Kasumi-1 (cell line): ENCODE measurements at places on chromosomes 7 and 10.
A peak's percentile ranks its signal among the peaks of the same experiment; 100 is the strongest.

DNA sequence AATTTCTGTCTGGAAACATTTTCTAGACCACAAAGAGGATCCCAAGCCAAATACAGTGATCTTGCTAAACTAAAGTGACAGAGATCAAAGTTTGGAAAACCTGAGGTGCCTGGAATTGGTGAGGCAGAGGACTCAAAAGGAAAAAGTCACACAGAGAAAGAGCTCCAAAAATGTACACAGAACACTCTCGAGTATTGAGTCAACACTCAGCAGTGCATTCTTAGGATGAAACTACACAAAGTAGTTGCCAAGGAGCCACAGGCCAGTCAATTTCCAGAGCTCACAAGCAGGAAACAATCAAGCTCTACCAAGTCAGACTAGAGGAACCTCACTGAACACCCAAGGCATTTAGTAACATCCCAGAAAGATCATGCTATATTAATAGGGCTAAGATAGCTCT lies 61.3 kb downstream of the MICU1 start:
- no peak for DNase-seq

DNA sequence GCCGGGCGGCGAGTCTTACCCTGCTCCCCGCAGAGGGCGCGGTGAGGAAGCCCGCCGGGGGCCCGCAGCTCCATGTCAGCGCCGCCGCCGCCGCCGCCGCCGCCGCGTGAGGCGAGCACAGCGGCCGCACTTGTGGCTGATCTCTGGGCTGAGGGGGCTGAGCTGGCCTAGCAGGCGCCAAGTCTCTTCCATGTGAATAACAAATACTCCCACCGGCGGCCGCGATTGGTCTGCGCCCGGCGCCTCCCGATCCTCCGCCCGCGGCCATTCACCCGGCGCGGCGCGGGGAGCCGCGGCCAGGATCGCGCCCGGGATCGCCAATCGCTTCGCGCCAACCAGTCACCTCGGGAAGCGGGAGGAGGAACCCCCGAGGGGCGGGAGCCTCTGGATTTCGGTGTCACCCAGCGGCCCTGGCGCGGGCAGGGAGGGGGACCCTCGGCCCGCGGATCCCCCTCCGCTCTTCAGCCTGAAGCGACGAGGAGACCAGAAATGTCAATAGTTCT lies at the start of gene GRM8:
GRM8 (minus strand) TSS at position 164 of the 503 bp plus-strand sequence.
- DNase-seq: peak; percentile 22

GRCh38 chr10:29106287-29106686 lies 182.6 kb upstream of the LYZL1 start:
- no peak for DNase-seq

- no peak for DNase-seq
Measured at GRCh38 chr7:115293628-115294240, 371.8 kb downstream of the MDFIC start.

DNA sequence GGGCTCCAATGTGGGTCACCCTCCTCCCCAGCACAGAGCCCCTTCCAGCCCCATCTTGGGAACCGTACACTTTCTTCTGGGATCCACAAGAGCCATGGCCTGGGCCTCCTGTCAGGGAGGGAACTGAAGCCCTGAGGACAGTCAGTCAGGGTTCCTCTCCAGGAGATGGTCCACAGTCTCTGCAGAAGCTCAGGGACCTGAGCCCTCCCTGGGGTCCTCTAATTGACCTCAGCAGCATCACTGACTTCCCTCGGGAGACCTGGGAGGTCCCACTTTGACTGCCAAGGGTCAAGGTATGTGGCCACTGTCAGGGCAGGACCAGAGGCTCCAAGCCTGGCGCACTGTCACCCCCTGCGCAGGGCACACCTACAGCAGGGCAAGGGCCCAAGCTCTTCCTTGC lies 32.3 kb downstream of the NOD1 start:
- no peak for DNase-seq

DNA sequence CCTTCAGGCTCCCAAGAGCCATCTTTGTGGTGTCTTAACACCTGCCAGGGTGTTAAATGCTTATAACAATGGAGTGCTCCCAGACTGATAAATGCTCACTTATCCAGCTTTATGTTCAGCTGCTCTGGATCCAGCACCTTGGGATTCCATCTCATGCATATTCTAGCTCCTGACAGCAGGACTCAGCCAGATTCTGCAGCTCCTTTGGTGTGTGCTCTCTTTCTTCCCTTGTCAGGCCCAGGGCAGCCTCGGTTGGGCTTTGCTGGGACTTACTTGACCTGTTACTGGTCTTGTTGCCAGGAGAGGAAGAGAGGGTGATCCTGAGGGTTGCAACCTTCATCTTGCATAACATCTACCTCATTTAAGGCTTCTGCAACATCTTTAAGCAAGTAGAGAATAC lies 59.4 kb upstream of the CCNY start:
- DNase-seq: no peak

- DNase-seq: no peak
Measured at GRCh38 chr10:121865554-121865953, 62.3 kb downstream of the ATE1 start.

- no peak for DNase-seq
Measured at GRCh38 chr10:28669227-28670173, 7.8 kb upstream of the BAMBI start.

- no peak for DNase-seq
Measured at GRCh38 chr7:55172881-55173609, 154.2 kb downstream of the EGFR start.

GRCh38 chr10:105597312-105597711 lies 956.2 kb downstream of the SORCS3 start:
- no peak for DNase-seq

DNA sequence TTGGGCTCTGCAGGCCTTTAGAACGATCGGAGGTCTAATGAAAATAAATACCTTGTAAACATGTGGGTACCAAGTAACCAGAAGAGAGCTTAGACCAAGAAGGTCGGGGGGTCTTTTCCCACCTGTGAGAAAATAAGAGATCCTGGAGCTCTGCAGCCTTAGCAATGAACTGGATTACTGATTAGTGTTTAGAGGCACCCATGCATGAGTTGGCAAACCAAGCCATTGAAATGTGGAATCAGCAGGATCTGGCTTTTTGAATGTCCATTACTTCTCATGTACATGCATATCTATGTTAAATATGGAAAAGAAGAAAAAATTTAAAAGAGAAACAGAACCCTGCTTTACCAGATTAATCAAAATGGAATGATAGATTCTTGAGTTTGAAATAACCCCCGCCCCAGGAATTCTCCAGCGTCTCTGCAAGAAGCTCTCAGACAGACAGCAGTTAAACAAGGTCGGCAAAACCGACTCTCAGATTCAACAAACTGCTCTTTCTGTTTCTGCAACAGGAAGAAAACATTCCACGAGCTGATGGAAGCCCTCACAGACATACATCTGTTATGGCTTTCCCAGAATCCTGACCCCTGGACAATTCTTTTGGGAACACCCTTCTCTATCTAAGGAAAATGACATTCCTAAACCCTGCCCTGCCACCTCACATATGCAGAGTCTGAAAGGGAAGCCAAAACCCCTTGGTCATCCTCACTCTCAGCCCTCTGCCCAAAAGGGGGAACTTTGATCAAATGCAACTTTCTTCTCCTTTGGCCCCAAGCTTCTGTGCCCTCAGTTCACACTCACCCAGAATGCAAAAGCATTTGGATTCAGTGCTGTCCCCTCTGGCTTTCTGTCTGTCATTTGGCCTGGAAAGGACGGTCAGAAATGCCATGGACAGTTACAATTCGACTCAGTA lies 78.7 kb upstream of the EN2 start:
- DNase-seq: no peak
